CD4-positive, alpha-beta T cell treated with Interleukin-2 at 100 ng/mL for 4 hours (primary cell): ENCODE measurements at places on chromosomes 2 and 18.

DNA sequence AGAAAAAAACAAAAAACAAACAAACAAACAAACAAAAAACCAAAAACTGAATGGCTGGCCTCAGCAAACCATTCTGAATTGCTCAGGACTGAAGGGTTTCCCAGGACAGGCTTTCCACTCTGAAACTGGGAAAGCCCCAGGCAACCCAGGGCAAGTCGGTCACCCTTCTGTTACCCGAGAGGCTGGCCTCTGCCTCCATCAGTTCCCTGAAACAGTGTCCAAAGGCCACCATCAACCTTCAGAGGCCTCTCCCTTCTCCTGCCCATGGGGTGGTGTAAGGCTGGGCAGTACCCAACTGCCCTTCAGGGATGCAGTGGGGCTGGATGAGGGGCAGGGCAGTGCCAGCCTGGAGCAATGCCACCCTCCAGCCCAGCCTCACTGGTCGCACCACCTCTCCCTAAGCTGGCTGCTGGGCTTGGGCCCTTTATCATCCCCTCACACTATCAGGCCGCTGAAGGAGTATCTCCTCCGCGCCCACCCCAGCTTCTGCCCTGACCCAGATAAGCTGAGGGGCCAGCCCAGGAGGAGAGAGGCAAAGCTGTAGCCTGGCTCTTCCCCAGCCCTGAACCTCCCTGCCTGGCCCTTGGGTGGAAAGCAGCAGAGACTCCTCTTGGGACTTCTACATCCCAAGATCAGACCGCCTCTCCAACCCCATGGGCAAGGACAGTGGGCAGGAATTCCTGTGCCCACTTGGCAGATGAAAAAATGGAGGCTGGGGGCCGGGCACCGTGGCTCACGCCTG is 35.9 kb downstream of the ZFP36L2 start:
- DNase-seq = no peak

- no peak for DNase-seq
Observed at GRCh38 chr2:3608373-3609278, 13.7 kb downstream of the COLEC11 start.

GRCh38 chr2:199302851-199303250 is 154.9 kb downstream of the SATB2 start:
- no peak for DNase-seq

- no peak for DNase-seq
Observed at GRCh38 chr18:25299426-25300300, 52.3 kb downstream of the ZNF521 start.

- DNase-seq = no peak
Observed at GRCh38 chr2:122875091-122875865, 1119.8 kb downstream of the TSN start.

GRCh38 chr2:156687715-156688114 is 251.5 kb downstream of the GPD2 start:
- DNase-seq = no peak

GRCh38 chr2:180208841-180209240 is 201.7 kb upstream of the CWC22 start:
- no peak for DNase-seq

DNA sequence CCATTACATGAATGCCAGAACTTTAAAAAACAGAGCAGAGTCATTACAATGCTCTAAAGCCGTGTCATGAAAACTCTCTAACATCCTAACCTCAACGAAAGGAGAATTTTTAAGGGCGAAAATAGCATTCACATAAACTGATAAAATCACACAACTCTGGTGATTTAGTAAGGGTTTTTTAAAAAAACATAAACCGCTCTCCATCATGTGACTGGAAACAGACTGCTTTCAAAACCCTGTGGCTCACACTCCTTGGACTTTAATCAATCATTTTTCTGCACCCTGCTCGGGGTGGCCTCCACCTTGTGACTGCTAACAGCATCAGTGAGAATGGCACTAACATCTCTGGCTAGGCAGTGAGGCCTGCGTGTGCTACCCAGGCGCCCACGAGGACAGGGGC is 12.1 kb downstream of the DOCK10 start:
- peak; percentile 30 for DNase-seq

GRCh38 chr2:65345631-65346030 is 86.8 kb downstream of the SPRED2 start:
- DNase-seq = no peak

DNA sequence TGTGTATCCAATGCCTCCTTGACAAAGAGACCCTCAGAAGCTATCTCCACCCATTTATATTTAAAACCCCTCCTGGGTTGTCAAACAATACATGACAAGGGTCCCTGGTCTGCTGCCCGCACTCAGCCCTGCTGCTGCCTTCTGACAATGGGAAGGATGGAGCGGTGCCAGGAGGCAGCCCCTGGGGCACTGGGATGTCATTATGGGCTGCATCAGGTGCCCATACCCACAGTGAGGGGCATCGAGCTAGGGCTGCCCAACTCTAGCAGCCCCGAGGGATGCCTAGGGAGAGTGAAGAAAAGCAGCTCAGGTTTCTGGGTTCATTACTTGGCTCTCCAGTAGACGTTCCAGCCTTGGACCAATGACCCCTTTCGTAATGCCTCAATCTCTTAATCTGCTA is 301.7 kb downstream of the ALK start:
- DNase-seq = no peak

- no peak for DNase-seq
Observed at GRCh38 chr2:66771359-66771976, 336.5 kb downstream of the MEIS1 start.

GRCh38 chr2:152367547-152368390 is 32.8 kb downstream of the FMNL2 start:
- DNase-seq = no peak

DNA sequence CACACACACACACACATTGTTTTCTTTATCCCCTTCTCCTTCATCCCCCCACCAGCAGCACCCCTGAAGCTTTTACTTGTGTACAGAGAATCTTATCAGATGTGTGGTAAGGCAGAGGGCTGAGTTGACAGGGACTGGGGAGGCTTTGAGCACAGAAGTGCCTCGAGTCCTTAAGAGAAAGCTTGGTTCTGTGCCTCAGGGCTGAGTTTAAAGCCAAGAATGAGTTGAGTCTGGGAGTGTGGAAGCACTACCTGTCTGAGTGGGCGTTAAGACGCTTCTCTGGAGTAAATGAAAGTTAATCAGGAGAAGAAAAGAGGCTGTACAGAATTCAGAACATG is 2.7 kb downstream of the ID2 start:
- DNase-seq = peak; percentile 43

DNA sequence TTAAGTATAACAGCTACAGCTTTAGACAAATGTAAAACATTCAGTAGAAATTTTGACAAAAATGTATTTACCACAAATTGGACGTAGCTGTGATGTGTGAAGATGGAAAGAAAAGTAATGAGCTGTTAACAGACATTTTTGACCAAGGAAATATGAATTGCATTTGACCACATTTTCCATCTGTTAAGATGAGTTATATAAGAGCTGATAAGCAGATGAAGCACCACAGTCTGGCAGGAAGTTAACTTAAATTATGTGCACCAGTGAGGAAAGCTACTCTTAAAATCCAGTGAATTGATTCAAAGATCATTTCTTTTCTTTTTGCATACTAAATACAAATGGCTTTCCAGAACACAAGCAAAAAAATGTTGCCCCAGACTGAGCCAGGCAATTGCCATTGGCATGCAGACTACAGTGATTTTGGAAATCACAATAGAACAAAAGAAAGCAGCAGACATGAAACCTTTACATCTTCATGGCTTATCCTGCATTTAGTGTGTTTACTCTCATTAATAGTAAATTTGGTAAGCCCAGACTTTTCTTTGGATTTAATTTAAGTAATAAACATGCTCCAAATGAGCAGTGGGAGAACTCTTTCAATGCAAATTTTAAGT is 493.7 kb downstream of the TMX3 start:
- DNase-seq = no peak

- no peak for DNase-seq
Observed at GRCh38 chr2:96486696-96487095, 18.5 kb downstream of the NEURL3 start.

GRCh38 chr2:46116150-46116549 is 181.1 kb upstream of the EPAS1 start:
- DNase-seq = no peak

DNA sequence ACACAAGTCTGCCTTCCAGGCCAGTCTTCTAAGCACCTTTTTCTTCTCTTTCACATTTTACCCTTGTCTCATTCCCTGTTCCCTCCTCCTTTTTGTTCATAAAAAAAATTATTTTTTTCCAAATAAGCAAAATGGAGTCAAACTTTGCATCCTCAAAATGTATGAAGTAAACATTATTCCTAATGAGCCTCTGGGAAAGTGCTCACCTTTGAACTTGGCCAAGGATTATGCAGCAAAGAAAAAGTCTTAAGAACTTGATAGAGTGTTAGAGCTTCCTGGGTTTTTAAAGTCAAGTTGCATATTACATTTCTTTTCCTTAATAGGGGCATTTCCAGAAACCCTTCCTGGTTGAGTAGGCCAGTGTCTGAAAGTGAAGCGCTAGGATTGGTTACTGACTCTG is 31.6 kb downstream of the EPAS1 start:
- no peak for DNase-seq

- peak; percentile 69 for DNase-seq
Observed at GRCh38 chr2:96554293-96555145, 18.0 kb downstream of the ARID5A start.

DNA sequence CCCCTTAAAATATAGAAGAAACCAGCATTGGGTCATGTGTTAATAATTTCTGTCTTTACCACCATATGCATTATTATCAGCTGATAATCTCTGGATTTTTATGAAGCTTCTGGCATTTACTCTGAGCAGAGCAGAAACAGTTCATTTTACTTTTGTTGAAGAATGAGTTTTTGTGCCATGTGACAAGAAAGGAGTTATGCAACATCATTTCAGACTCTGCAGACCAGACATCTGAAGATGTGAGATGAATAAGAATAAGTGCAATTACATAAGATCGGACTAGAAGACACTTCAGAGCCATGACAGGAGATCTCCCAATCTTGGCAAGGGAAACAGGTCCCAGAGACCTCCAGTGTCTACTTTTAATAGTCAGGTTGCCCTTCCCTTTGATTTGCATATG is 869.4 kb upstream of the VRK2 start:
- no peak for DNase-seq

- no peak for DNase-seq
Observed at GRCh38 chr2:100105678-100106054, 36.7 kb downstream of the AFF3 start.

GRCh38 chr2:180604077-180604476 is 376.3 kb upstream of the UBE2E3 start:
- DNase-seq = peak; percentile 6

DNA sequence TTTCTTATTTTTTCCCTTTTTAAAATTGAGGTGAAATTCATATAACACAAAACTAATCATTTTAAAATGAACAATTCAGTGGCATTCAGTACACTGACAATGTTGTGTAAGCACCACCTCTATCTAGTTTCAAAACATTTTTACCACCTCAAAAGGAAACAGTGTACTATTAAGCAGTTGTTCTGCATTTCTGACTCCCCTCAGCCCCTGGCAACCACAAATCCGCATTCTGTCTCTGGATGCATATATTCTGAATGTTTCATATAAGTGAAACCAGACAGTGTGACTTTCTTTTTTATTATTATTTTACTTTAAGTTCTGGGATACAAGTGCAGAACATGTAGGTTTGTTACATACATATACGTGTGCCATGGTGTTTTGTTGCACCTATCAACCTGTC is 19.2 kb upstream of the TANK start:
- DNase-seq = peak; percentile 26

- no peak for DNase-seq
Observed at GRCh38 chr18:54181856-54182602, 42.4 kb downstream of the MBD2 start.

- no peak for DNase-seq
Observed at GRCh38 chr18:11074889-11075288, 74.5 kb downstream of the PIEZO2 start.
